T-helper 2 cell (primary cell): ENCODE measurements at places on chromosomes 3 and 15.

- DNase-seq, result no peak
Observed at GRCh38 chr3:130557336-130558035, 40.5 kb downstream of the COL6A6 start.

DNA sequence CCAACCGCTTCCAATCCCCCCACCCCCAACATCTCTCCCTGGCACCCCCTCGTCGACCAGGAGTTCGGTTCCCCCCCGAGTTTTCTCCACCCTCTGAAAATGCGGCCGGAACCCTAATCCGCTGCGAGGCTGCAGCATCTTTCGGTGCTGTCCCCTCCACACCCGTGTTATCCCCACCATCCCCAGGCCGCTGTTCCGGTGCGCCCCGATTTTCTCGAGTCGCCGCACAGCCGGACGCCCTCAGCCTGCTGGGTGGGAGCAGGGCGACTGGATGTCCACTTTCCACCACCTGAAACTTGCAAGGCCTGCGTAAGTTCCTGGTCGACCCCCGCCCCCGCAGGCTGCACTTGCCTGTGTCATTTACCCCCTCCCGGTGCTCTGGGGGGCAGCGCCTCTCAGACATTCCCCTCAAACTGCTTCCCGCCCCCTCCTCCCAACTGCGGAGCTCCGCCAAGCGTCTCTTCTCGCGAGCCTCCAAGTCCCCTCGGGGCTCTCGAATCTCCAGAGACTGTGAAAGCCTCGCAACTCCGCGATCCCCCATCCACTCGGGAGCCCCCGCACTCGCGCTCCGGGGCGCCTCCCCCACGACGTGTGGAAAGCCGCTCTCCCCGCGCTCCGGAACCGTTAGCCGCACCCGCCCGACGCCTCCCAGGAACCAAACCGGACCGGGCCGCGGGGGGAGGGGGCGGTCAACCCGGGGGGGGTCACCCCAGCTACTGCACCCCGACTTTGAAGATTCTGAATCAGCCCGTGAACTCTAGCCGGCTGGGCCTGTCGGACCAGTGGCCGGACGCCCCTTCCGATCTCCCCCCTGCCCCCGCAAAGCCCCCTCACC is 566 bp downstream of the ETV5 start:
- DNase-seq, result no peak

- no peak for DNase-seq
Observed at GRCh38 chr15:85125056-85125661, 143.5 kb downstream of the PDE8A start.

DNA sequence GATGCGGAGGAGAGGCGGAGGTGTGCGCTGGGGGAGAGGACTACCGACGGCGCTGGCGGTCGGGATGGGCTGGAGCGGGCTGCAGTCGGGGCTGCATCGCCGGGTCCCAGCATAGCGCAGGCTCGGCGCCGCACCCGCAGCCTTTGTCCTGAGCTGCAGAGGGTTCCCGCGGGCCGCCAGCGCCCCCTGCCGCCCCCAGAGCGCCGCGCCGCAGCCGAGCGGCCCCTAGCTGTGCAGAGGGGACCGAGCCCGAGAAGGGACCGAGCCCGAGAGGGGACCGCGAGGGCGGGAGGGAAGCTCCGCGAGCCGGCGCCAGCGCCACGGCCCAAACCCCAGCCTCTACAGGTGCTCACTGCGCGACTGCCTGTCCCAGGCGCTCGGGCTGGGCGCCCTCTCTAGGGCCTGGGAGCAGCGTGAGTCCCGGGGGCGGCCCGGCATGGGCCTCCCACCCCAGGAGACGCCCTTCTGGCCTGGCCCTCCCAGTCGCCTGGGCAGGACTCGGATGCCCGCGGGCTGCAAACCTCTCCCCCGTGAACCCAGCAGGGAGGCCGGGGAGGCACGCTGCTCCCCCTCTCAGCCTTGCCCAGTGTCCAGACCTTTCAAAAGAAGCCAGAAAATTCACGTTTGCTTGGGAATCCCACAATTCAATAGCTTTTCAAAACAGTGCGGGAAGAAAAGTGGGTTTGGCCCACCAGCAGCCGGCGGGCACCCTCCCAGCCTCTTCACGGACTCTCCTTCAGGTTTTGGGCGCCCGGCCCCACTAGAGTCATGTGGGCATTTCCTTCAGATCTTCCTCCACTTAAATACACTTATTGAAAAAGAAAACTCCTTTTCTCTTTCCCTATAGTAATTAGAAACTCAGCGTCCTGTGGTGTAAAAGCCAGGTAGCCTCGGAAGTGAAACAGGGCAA is 134.7 kb downstream of the TPRA1 start:
- peak; percentile 51 for DNase-seq

GRCh38 chr15:70034141-70034540 is 63.6 kb downstream of the TLE3 start:
- DNase-seq, result no peak

DNA sequence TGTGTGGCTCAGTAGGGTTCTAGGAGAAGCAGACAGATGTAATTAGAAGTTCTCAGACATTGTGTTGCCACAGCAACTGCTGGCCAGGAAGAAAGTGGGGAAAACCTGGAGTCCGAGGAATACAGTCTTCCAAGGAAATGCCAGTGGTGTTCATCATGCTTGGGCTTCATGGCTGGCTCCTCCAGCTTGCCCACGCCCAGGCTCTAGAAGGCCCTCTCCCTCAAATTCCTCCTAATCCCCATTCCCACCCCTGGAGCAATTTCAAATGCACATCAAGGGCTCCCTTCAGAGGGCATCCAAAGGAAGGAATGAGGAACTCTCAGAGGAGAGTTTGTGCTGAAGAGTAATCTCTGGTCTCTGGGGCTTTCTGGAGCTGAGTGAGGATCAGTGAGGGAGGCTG is 21.9 kb downstream of the FSTL1 start:
- DNase-seq, result no peak

- DNase-seq, result no peak
Observed at GRCh38 chr3:130341882-130342281, 3.6 kb upstream of the COL6A5 start.

- no peak for DNase-seq
Observed at GRCh38 chr3:157836022-157836421, 270.2 kb downstream of the SHOX2 start.

DNA sequence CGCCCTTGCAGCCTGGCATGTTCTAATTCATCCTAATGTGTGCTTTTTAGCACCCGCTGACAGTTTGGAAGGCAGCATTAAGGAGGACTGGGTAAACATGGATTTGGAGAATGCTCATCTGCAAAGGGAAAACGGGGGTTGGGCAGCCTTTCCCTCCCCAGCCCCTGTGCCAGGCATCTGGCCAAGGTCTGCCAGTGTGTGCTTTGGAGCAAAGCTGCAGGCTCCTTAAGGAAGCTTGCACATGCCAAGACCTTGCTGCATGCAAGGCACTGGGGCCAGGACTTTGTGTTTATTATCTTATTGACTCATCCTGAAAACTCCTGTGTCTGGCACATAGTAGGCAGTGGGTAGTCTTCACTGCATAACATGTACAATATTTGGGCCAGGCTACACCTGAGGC is 20.1 kb downstream of the FAM3D start:
- no peak for DNase-seq

GRCh38 chr3:42721690-42722089 is 19.1 kb upstream of the HHATL start:
- no peak for DNase-seq

DNA sequence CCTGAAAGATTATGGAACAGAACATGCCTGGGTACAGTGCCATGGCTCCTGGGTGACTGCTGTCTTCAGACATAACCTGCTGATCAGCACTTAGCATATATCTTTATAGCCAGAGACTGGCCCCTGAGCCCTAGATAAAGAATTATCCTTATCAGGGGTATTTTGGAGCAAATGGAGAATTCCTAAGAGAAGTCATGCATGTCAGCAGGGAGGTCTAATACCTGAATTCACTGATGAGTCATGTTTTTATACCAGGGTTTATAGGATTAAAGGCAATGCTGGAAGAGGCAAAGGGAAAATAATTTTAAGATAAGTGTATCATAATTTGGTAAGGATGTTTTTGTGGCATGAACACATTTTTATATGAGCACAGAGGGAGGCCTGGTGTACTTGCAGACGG is 159.8 kb downstream of the ADAMTSL3 start:
- DNase-seq, result no peak

- DNase-seq, result no peak
Observed at GRCh38 chr15:57215881-57216280, 160.4 kb upstream of the CGNL1 start.

- no peak for DNase-seq
Observed at GRCh38 chr3:25648925-25649830, 15.5 kb downstream of the TOP2B start.

DNA sequence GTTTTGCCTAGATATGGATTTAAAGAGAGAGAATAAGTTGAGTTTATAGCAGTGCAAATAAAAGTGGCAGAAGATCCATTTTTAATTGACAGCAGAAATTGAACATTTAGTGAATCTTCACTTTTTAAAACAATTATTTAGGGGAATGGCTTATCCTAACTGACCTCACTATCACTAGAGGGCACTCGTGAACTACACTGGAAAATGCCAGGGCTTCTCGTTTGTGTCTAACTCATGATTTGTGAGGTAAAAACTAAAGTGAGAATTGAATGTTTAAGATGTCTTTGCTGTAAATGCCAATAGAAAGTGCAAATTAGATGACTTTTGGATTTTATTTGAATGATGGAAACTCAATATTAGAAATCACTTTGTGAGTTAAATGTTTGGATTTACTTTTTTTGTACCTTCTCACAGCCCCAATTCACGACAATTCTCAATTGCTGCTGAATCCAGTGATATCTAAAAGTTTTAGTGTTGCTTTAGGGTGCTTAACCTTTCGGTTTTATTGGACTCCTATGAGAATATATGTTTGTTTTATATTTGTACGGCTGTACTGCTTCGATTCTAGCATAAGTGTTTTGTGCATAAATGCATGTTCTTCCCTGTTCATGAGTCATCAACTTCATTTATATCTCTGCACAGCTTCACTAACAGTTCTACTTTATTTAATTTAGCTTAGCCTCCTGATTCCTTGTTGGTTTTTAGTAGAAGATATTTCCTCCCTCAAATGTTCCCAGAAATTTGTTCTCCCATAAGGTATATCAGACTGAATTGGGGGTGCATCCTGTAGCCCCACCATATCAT is 462.1 kb downstream of the MFSD1 start:
- no peak for DNase-seq

DNA sequence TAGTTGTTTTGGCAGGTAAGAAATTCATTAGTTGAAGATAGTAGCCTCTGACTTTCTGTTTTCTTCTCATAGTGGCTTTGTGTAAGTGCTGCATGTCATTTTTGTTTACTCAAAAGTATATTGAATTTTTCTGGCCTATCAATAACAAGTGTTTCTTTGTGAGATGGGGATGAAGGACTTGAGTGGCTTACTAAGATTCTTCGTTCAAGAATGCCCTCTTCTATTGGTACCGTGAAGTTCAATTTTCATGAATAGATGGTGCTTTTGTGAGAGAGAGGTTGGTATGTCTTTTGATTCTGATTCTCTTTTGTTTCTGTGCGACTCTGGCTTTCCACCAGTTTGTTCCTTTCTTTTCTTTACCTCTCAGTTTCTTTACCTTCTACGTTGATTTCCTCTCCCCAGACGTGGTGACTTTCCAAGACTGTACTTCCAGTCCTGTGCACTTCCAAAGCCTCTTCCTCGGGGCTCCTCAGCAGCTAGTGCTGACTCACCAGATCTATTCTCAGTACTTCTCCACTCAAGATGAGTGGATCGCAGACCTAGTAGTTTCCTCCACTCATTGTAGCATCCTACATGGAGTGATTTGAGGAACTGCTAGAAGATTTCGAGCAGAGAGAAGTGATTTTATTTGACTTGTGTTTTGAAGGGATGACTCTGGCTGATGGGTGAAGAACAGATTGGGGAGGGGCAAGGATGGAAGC is 82.0 kb upstream of the EPHB3 start:
- no peak for DNase-seq

- DNase-seq, result no peak
Observed at GRCh38 chr15:39304201-39304841, 276.6 kb upstream of the THBS1 start.

DNA sequence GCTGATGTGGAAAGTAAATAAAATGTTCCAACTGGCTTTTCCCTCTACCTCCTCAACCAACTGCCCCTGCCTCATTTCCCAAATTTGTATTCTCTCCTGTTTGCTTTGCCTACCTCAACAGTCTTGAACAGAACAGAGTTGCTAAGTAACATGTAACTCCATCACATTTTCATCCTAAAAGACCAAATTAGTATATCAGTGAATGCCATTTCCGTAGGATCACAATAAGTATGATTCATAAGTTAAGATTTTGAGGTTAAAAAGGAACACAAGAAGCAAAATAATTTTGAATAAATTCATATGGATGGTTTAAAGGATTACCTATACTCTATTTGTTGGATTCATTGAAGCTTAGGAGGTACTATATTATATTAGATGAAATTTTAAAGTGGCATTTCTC is 154.9 kb downstream of the ECT2 start:
- DNase-seq, result no peak

DNA sequence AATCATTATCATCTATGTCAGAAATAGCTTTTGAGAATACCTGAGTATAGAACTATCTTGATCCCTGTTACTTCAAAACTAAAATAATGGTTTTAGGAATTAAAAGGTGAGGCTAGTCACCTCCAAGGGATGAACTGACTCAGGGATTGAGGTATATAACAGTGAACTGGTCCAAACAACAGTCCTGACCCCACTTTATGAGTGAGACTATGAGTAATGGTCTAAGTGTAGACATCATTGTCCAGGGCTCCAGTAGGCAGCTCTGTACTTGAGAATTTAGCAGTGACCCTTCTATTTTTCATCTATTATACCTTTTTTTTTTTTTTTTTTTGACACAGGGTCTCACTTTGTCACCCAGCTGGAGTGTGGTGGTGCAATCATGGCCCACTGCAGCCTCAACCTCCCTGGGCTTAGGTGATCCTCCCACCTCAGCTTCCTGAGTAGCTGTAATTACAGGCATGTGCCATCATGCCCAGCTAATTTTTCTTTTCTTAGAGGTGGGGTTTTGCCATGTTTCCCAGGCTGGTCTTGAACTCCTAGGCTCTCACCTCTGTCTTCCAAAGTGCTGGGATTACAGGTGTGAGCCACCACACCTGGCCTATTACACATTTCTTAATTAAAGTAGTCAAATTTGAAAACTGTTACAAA is 36.3 kb downstream of the MLH1 start:
- no peak for DNase-seq

GRCh38 chr3:37210230-37210629 is 35.8 kb upstream of the LRRFIP2 start:
- no peak for DNase-seq

DNA sequence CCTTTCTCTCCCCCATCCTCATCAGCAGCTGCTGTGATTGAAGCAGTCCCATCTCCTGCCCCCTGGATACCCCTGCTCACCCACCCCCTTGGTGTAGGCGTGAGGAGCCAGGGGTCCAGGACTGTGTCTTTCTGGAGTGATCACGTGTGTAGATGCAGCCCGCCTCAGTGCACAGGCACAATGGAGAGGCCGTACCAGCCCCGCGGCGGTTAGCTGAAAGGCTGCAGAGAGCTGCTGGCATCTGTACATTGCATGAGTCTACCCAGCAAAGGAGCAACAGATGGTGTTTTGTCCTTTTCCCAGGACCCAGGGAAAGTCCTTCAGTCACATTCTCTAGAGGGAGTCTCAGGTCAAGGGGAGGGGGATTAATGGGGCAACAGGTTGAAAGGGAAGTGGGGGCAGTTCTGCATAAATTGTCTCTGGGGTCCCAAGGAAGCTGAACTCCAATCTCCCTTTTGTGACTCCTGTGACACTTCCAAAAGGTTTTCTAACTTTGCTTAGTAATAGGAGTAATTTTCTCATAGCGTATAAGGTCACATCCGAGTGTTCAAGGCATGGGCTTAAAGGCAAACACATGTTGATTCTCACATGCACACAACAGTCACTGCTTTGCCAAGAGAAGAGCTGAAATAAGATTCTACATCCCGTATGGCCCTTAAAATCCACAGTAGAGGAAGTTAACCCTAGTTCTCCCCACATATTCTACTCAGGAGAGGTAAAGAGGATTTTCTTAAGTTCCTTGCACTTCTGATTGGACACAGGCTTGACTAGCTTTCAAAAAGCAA is 7.1 kb downstream of the CSPG5 start:
- no peak for DNase-seq
